ENCODE measurements at places on chromosomes 16 and 17. TPM values are rescaled to one million over a fixed set of nuclear protein-coding genes. Genes with fewer than 3 reads are reported as not detected.

DNA sequence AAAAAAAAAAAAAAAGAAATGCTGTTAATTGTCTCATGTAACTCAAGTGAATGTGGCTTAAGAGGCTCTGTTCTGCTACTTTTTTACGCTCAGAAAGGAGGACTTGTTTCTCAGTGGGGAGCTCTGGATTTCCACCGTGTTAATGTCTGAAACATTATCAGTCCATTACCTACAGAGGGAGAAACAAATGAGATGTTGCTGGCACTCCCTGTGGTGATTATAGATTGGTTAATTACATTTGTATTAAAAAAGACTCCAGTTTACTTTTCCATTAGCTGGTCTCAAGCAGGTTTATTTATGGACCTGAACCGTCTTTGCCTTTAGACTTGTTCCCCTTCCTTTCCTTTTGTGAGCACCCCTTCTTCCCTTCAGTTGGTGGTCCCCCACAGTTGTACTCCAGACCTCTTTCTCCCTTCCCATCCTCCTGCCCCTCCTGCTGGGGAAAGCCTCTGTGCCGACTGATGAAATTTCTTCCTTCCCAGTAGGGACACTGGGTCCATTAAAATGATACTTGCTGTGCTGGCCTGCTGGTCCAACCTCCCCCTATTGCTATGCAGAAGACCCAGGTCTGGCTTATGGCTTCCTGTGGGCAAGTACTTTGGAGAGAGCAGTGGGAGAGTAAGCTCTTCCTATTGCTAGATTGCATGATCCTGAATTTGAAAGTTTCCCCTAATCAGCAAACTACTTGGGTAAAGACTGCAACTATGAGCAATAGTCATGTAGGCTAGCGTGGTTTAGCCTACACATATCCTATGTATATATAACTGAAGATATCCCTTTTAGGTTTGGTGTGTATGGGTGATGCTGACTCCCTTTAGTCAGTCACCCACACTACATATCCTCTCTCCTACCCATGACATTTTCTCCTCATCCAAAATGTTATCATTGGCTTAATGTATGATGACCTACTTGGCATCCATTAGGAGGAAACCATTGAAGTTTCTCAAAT is 8.1 kb downstream of the CDC6 start:
- H3K27me3 ChIP-seq = no peaks in the 10 kb centered on the region
- no peak for DNase-seq
- no peak overlapping the region for H3K4me3 ChIP-seq
- H3K4me1 ChIP-seq = peaks cover 21% of the 10 kb centered on the region
- peak overlapping the region; percentile 19 for H3K27ac ChIP-seq

GRCh38 chr17:17874478-17874877 is 37.7 kb upstream of the SREBF1 start:
- peaks cover 4% of the 10 kb centered on the region for H3K36me3 ChIP-seq
- no peak overlapping the region for H3K4me3 ChIP-seq
- no peak overlapping the region for H3K27ac ChIP-seq
- peaks cover 56% of the 10 kb centered on the region for H3K4me1 ChIP-seq

GRCh38 chr16:1045310-1045992 is 27.1 kb upstream of the SSTR5 start:
- H3K36me3 ChIP-seq = no peaks in the 10 kb centered on the region
- H3K27ac ChIP-seq = no peak overlapping the region
- H3K4me3 ChIP-seq = no peak overlapping the region
- no peak for DNase-seq
- H3K4me1 ChIP-seq = peaks cover 4% of the 10 kb centered on the region

GRCh38 chr16:89199241-89200123 is 855 bp downstream of the SLC22A31 start:
- no peaks in the 10 kb centered on the region for H3K4me1 ChIP-seq
- peaks cover 59% of the 10 kb centered on the region for H3K27me3 ChIP-seq
- H3K36me3 ChIP-seq = no peaks in the 10 kb centered on the region
- H3K4me3 ChIP-seq = no peak overlapping the region
- no peak for DNase-seq
- no peak overlapping the region for H3K27ac ChIP-seq

DNA sequence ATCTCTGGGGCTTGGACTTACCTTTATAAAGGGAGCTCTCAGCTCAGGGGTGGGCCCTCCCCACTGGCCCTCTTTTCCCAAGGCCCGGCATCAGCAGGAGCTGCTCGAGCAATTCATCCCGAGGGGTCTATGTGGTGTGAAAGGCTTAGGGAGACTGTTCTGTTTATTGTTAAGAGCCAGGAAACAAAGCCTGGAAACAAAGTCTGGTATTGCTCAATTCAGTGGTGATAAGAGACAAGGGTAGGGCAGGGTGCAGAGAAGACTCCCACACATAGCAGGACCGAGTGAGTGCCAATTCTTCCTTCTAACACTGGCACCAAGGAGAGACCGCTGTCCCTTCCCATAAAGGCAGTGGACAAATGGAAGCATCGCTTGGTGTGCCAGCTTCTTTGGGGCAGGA is 750.7 kb downstream of the KCNJ18 start:
- no peaks in the 10 kb centered on the region for H3K27me3 ChIP-seq
- DNase-seq = no peak
- H3K36me3 ChIP-seq = no peaks in the 10 kb centered on the region
- no peaks in the 10 kb centered on the region for H3K4me1 ChIP-seq

- H3K4me3 ChIP-seq = no peak overlapping the region
- no peaks in the 10 kb centered on the region for H3K36me3 ChIP-seq
- peaks cover 2% of the 10 kb centered on the region for H3K27me3 ChIP-seq
- DNase-seq = no peak
Measured at GRCh38 chr16:84868328-84868727, 48.5 kb downstream of the CRISPLD2 start.

GRCh38 chr16:70684146-70685060 is 1.4 kb downstream of the MTSS2 start:
- peaks cover 2% of the 10 kb centered on the region for H3K36me3 ChIP-seq
- no peak for DNase-seq
- H3K4me1 ChIP-seq = peaks cover 77% of the 10 kb centered on the region

GRCh38 chr16:85275533-85276249 is 163.4 kb upstream of the CIBAR2 start:
- no peak overlapping the region for H3K4me3 ChIP-seq
- H3K4me1 ChIP-seq = peaks cover 9% of the 10 kb centered on the region
- no peak overlapping the region for H3K27ac ChIP-seq
- H3K36me3 ChIP-seq = no peaks in the 10 kb centered on the region
- peak; percentile 50 for DNase-seq
- H3K27me3 ChIP-seq = no peaks in the 10 kb centered on the region

- no peaks in the 10 kb centered on the region for H3K36me3 ChIP-seq
- H3K27ac ChIP-seq = no peak overlapping the region
- H3K4me1 ChIP-seq = no peaks in the 10 kb centered on the region
- no peak for DNase-seq
- no peak overlapping the region for H3K4me3 ChIP-seq
- no peaks in the 10 kb centered on the region for H3K27me3 ChIP-seq
Measured at GRCh38 chr16:16780588-16780987, 401.6 kb downstream of the NPIPA7 start.

GRCh38 chr16:66129196-66129595 is 237.3 kb upstream of the CDH5 start:
- H3K27ac ChIP-seq = no peak overlapping the region
- H3K4me3 ChIP-seq = no peak overlapping the region
- peaks cover 2% of the 10 kb centered on the region for H3K27me3 ChIP-seq
- H3K4me1 ChIP-seq = no peaks in the 10 kb centered on the region
- DNase-seq = no peak

DNA sequence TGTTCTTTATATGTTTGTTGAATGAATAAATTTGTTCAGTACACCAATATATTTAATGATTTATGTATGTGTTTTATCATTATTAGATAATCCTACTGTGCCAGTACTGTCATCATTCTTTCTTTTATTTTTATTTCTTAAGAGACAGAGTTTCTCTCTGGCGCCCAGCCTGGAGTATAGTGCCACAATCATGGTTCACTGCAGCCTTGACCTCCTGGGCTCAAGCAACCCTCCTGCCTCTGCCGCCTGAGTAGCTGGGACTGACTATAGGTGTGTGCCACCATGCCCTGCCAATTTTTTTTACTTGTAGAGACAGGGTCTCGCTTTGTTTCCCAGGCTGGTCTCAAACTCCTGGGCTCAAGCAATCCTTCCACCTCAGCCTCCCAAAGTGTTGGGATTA is 41.8 kb downstream of the PAFAH1B1 start:
- peak; percentile 68 for DNase-seq
- peaks cover 15% of the 10 kb centered on the region for H3K36me3 ChIP-seq
- H3K27me3 ChIP-seq = no peaks in the 10 kb centered on the region

DNA sequence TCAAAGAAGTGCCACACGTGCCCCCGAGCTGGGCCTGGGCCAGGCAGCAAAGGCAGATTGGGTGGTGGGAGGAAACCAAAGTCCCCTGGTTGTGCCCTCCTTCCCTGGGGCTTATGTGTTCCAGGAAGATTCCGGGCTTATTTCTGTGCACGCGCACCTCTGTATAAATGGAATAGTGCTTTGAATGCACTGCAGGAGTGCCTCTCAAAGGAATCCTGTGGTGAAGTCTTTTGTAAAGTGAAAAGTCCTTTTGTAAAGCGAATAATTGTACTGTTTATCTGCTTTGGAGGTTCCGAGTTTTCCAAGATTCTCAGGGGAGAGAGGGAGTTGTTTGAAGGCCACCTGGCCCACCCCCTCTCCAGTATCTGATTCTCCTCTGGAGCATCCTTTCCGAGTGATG is 26.8 kb downstream of the C17orf75 start:
- no peaks in the 10 kb centered on the region for H3K4me1 ChIP-seq
- no peaks in the 10 kb centered on the region for H3K36me3 ChIP-seq
- no peaks in the 10 kb centered on the region for H3K27me3 ChIP-seq
- H3K4me3 ChIP-seq = no peak overlapping the region
- DNase-seq = no peak

GRCh38 chr17:17416007-17416399 is 60.8 kb upstream of the MED9 start:
- H3K4me1 ChIP-seq = peaks cover 27% of the 10 kb centered on the region
- peak; percentile 34 for DNase-seq
- no peaks in the 10 kb centered on the region for H3K36me3 ChIP-seq
- H3K4me3 ChIP-seq = no peak overlapping the region
- peaks cover 3% of the 10 kb centered on the region for H3K27me3 ChIP-seq
- H3K27ac ChIP-seq = peak overlapping the region; percentile 40

- no peaks in the 10 kb centered on the region for H3K27me3 ChIP-seq
- peaks cover 24% of the 10 kb centered on the region for H3K36me3 ChIP-seq
- H3K27ac ChIP-seq = no peak overlapping the region
- no peak for DNase-seq
- peaks cover 6% of the 10 kb centered on the region for H3K4me1 ChIP-seq
Measured at GRCh38 chr16:87982581-87983041, 31.4 kb downstream of the BANP start.

- peak; percentile 45 for DNase-seq
- H3K36me3 ChIP-seq = no peaks in the 10 kb centered on the region
- no peak overlapping the region for H3K4me3 ChIP-seq
- peak overlapping the region; percentile 75 for H3K27ac ChIP-seq
Measured at GRCh38 chr17:43591779-43592562, 45.8 kb upstream of the ETV4 start.

- no peak overlapping the region for H3K4me3 ChIP-seq
- H3K36me3 ChIP-seq = peaks cover 24% of the 10 kb centered on the region
- H3K27ac ChIP-seq = peak overlapping the region; percentile 90
- DNase-seq = no peak
Measured at GRCh38 chr16:18803569-18804462, 2.5 kb upstream of the ARL6IP1 start.

DNA sequence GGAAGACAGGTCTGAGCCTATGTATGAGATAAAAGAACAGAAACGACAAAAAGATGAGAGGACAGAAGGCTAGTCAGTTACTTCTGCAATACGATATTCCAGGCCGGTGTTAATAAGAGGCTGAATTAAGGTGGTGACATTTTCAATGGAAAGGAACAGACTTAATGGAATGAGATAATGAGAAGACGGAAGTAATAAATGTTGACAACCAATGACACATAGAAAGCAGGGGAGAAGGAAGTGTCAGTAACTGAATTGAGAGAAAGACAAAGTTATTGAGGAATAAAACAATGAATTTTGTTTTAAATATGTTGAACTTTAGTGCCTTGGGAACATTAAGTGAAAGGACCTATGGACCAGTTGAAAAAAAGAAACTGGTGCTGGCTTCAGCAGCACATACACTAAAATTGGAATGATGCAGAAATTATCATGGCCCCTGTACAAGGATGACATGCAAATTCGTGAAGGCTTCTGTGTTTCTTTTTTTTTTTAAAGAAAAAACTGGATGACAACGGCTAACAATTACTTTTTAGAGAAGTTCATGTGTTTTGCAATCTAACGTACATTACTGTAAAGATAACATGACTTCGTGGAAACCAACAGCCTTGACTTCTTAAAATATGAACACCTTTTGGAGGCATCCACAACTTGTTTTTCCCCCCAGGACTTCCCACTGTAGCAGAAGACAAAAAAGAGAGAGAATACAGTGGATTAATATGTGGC is 18.5 kb upstream of the CPD start:
- no peaks in the 10 kb centered on the region for H3K27me3 ChIP-seq
- no peaks in the 10 kb centered on the region for H3K4me1 ChIP-seq
- no peak overlapping the region for H3K27ac ChIP-seq
- no peak overlapping the region for H3K4me3 ChIP-seq
- no peak for DNase-seq

DNA sequence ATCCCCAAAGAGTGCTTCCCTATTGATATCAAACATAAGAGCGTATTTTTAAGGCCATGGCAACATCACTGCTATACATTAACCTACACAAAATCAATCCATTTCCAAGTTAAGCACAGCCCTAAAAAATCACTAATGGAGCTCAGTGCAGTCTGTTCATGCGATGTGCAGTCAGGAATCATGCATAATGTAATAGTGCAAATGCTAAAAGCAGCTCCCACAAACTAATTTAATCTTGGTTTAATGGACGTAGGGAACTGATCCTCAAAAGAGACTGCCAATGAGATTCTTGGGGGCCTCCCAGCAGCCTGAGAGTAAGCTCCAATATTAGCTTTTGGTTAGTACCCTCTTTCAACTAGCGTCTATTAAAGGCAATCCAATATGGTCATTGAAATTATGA is 245.9 kb downstream of the TOX3 start:
- no peaks in the 10 kb centered on the region for H3K36me3 ChIP-seq
- H3K4me3 ChIP-seq = no peak overlapping the region
- H3K27me3 ChIP-seq = no peaks in the 10 kb centered on the region
- no peak overlapping the region for H3K27ac ChIP-seq

DNA sequence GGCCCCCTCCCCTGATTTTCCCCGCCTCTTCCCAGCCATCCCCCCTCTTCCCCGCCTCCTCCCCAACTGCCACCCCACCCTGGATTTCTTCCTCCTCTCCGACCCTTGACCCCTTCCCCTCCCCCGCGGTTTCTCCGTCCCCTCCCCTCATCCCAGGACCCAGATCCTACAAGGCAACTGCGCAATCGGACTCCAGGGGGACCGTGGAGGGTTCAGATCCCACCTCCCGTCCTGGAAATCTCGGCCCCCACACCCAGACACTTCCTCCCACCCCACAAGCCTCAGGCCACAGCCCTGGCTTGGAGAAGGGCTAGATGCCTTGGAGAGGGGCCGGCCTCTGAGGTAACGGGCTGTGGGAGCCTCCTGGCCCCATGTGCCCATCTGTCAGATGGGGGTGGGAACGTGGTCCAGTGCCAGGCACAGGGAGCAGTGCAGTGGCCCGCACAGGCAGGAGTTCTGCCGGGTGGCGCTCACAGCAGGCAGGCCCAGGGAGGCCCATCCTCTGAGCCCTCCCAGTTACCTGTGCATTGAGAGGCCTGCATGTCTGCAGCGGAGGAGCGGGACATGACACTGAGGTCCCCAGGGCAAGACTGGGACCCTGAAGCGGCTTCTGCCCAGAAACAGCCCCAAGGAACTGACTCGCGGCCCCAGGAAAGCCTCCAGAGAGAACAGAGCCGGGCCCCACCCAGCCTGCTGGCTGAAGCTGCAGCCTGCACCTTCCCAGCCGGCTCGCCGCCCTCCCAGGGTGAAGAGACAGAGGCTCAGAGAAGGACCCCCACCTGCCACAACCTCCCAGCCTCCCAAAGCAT is 16.7 kb downstream of the ZNF423 start:
- peak overlapping the region; percentile 94 for H3K27ac ChIP-seq
- peaks cover 73% of the 10 kb centered on the region for H3K4me1 ChIP-seq
- no peak overlapping the region for H3K4me3 ChIP-seq

Gene RPGRIP1L
- total RNA-seq = 0.75 TPM

Gene CDH8
- 0.17 TPM for total RNA-seq

Gene TRPV3
- 1.3 TPM for total RNA-seq

Gene TPSD1
- total RNA-seq = not detected
